Left ventricle myocardium inferior (tissue), 1 donor: ENCODE measurements at places on chromosomes 3 and 15. TPM values are rescaled to one million over a fixed set of nuclear protein-coding genes. Genes with fewer than 3 reads are reported as not detected.

DNA sequence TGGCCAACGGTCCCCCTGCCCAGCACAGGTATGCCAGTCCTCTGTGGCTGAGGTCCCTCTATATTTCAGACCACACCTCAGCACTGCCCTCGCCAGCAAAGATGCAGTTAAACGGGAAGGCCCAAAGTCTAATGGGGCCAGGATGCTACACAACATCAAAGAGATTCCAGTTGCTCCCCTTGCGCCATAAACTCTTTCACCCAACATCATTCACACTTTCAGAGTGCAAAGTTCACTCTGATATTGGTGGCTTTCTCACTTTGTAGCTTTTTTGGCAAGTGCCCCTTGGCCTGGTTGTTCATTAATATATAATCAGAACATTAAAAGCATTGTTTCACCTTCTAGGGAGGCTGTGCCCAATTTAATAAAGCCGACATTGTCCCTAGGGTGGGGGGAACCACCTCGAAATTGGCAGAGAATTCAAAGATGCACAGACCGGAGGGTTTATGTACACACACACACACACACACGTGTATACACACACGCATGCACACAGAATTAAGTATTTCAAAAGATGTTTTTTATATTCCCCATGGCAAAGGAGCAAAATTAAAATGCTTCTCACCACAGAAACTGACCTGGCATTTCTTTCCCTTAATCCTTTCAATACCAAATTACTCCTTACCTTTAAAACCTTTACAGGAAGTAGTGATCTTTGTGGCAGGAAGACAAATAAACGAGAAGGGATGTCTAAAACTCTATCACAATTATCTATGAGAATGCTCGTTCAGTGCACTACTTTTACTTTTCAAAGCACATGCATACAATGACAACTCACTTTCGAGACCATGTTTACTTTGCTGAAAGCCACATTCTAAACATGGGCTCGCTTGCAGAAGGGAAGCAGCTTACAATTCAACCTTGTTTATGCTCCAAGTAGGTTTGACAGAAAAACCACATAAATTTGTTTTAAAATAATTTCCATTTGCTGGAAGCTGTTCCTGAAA, 19.5 kb downstream of the LRIG1 start:
- DNase-seq = no peak

RFTN1 gene
- 22.9 TPM for total RNA-seq

TRIM42 gene
- total RNA-seq = not detected

DNA sequence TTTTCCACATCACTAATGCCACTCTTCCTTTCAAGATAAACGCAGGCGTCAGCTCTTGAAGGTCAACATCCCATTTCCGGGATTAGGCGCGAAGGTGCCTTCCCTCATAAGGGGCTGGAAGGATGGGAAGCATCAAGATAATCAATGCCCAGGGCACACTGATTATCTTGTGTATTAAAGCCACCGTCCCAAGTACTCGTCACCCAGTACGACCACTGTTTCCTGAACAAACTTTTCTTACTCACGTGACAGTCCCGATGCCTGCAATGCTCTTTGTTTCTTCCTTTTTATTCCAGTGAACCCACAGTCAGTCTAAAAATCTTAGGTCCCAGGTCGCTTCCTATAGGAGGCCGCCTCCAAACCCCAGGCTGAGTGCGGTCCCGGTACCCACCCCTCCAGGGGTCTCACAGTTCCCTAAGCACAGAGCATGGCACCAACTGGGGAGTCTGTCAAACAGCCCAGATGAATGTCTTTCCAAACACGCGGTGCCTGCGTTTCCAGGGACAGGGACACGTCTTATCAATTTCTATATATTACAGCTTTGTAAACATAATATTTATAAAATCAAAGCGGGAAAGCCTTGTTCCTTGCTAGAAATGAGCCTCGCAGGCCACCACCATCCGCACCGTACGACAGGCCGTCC, 589 bp downstream of the ANAPC13 start:
- DNase-seq = peak; percentile 94

LIPH gene
- 0.44 TPM for total RNA-seq

GRCh38 chr3:159856590-159857104, 132.0 kb upstream of the IL12A start:
- no peak for DNase-seq

GRCh38 chr3:128855569-128855968, 23.9 kb upstream of the ACAD9 start:
- DNase-seq = no peak

RTP3 gene
- not detected for total RNA-seq

GRCh38 chr3:50689558-50689957, 14.8 kb downstream of the DOCK3 start:
- DNase-seq = no peak

DNA sequence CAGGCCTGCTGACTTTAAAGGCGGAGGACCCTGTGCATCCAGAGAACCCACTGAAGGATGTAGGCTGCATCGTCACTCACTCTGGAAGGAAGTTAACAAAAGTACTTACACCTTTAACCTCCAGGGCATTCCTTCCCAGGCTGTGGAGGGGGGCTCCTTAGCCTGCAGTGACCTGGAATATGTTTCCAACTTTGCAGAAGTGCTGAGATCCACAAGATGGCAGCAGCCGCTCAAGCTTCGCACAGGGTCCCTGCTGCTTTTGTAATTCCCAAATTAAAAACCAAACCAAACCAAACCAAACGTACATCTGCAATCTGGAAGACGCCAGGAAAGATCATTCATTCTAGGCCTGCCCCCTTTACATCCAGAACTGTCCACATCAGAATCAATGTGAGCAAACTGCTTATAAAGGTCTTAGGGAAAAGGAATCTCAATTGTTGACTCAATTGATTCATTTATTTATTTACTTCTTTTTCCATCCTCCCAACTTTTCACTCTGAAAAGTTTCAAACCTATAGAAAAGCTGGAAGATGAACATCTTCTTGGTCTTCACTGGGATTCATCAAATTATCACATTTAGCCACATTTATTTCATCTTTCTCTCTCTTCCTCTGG, 70.5 kb upstream of the KLHL25 start:
- no peak for DNase-seq

- DNase-seq = no peak
These were observed 43.6 kb upstream of the PLXNA1 start for GRCh38 chr3:126939338-126939718.

DNA sequence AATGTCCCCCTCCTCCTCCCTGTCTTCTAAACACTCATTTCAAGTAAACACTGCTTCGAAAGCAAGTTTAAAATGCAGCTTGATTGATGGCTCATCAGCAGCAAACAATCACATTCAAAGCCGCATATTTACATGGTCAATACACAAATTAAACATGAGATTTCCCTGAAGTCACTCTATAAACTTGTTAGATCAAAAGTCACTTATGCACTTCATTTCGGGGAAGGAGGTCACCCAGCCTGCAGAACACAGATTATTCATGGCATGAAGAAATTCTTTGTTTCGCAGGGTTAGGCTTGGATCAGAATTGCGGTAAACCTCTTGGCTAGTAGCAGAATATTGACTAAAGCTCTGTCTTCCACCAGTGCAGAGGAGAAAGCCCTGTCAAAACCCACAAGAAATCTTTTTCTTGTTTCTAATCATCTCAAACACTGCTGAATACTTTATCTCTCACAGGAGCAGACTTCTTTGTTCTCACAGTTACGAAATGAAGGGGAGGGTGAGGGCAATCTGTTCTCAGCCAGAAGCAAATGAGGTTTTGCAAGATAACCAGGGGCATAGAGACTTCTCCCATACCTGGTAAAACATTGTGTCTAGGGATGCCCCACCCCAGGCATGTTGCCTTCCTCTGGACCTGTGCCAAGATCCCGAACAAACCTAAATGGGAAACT, 133.3 kb upstream of the CHL1 start:
- no peak for DNase-seq

RBPMS2 gene
- total RNA-seq = 276 TPM

CLSTN2 gene
- 7.0 TPM for total RNA-seq

CPNE9 gene
- 0.16 TPM for total RNA-seq

DNA sequence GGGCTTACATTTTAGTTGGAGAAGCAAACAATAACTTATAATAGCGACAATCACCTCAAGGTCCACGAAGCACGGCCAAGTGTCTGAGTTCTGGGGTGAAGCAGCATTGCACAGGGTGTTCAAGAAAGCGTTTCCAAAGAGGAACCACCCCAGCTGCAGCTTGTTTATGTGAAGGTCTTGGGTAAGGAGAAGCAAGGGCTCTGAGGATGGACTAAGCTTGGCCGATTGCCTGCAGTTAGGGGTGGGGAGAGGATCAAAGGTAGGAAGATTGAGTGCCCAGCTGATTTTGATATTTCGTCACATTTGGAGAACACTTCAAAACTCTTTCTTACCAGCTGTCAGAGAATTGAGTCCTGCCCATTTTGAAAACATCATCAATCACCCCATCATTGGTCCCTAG, 321.6 kb upstream of the DNAJC19 start:
- DNase-seq = no peak

GRCh38 chr3:132972333-132972732, 65.9 kb upstream of the TMEM108 start:
- no peak for DNase-seq

GRCh38 chr3:123755501-123755900, 128.6 kb downstream of the MYLK start:
- no peak for DNase-seq

TAGLN3 gene
- 0.74 TPM for total RNA-seq

PRTG gene
- total RNA-seq = 0.69 TPM

TTC23 gene
- total RNA-seq = 11.4 TPM

CLK3 gene
- 53.1 TPM for total RNA-seq

DNA sequence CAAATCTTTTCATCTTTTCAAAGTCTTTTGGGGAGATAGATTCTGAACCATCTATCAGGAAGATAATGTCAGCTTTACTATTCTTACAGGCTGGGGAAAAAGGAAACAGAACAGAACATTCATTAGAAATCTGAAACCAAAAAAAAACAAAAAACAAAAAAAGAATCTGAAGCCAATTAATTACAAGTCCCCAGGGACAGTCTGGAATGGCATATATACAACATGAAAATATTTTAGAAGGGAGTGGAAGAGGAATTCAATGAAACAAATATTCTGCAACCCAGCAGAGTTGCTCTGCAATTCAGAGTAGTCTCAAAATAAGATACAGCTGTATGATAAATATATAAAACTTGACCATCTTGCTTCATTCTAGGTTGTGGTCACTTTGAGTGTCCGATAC, 41.7 kb upstream of the CAPN7 start:
- no peak for DNase-seq

DNA sequence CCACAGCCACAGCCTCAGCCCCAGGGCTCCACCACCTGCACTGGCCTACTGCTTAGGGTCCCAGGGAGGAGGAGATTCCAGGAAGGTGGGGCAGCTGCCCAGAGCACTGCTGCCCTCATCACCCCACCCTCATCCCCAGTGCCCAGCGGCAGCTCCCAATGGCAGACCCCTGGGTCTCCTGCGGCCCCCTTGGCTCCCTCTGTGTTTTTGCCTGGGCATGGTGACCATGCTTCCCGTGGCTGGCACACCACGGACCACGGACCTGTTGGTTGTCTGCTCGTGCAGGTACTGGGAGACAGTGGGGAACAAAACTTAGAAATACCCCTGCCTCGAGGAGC, 2.7 kb downstream of the CHST13 start:
- DNase-seq = no peak

DNA sequence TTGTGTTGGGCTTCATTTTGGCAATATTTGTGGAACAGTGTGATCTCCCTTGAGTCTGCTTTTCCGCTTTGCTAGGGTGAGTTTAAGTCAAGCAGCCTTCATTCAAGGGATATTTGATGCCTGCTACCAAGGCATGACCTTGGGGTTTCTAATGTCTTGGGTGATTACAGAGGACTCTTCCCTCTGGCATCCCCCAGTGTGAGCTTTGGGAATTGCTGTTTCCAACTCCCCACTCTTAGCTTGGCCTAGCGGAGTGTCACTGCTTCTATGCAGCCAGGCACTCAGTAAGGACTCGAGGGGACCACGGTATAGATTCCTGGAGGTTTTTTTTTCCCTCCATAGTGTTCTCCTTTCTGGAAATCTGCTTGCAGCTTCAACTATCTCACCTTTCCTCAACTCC, 21.1 kb downstream of the GCNT3 start:
- DNase-seq = no peak

DNA sequence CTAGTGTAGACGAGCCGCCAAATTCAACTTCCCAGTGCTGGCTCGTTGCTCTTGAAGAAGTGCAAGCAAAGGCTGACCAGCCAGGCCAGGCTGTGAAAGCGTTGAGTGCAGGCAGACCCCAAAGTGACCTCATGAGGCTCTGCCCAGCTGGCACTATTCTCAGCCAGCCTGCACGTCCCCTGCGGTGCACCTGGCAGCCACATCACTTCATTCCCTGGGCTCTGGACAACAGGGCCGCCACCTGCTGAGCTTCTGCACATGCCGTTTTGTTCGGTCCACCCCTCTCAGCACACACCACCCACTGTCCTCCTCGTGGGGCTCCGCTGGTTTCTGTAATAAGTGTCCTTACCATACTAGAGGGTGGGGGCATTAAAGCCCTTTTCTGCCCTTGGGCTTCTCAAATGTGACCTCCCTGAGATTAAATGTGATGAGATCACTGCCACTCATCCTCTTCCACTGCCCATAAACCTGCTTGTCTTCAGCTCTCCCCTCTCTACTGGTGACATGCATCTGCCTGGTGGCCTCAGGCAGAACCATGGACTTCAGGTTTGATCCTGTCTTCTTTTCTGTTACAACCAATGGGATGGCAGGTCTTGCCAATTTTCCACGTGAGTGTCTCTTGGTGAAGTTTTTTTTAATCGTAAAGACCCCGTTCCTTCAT, 6.1 kb downstream of the RASGRF1 start:
- no peak for DNase-seq

DNA sequence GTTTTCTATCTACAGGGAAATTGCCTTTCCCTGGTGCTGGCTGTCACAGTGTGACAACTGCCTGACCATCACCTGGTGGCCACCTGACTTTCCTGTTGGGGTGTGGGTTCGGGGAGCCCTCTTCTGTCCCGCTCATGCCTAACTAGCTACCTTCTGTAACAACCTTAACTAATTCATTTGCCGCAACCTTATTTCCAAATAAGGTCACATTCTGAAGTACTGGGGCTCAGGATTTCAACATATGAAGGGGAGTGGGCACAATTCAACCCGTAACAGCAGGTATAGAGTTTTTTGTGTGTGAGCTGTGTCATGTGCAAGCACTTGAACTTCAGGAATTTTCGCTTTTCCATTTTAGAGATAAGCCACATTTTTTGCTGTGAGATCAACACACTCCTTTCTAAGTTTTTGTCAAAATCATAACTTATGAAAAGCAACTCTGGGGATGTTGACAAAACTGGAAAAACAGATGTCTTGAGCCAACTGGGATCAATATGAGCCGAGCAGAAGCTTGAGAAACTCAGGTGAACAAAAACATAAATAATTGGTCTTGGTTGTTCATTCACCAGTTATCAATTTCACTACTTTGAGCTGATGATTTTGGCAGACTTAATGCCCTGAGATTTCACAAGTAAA, 242.0 kb upstream of the RGMA start:
- no peak for DNase-seq

CFAP91 gene
- total RNA-seq = 0.44 TPM

SEC22A gene
- total RNA-seq = 9.5 TPM

CHRM5 gene
- not detected for total RNA-seq
